Small intestine (tissue), 16 donors: ENCODE measurements at places on chromosomes 4 and X. TPM values are rescaled to one million over a fixed set of nuclear protein-coding genes. Genes with fewer than 3 reads are reported as not detected.
A peak's percentile ranks its signal among the peaks of the same experiment; 100 is the strongest.

GRCh38 chr4:139933104-139933503 lies 220.9 kb downstream of the MAML3 start:
- no peak for DNase-seq
- no peaks in the 10 kb centered on the region for H3K36me3 ChIP-seq
- no peak overlapping the region for H3K4me3 ChIP-seq
- no peaks in the 10 kb centered on the region for H3K4me1 ChIP-seq

GRCh38 chr4:129218897-129219296 lies 122.9 kb downstream of the C4orf33 start:
- no peaks in the 10 kb centered on the region for H3K4me1 ChIP-seq
- H3K27me3 ChIP-seq = no peaks in the 10 kb centered on the region
- no peak for DNase-seq
- H3K36me3 ChIP-seq = no peaks in the 10 kb centered on the region
- H3K27ac ChIP-seq = no peak overlapping the region
- no peak overlapping the region for H3K4me3 ChIP-seq

DNA sequence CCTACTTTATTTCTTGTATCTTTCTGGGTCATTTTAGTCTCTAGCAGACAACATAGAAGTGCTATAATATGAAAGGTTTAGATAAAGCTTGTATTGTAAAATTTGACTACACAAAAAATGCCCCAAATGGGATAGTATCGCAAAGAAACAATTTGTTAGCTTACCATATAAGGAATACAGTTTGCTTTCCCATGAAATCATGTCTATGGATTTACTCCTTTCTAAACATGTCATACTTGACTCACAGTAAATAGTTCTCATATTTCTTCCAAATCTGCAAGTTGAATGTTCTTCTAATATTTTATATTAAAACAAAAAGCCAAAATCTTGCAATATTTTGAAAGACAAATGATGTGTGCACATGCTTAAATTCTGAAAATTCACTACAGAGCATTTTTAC lies 103.9 kb downstream of the PPA2 start:
- H3K36me3 ChIP-seq = no peaks in the 10 kb centered on the region
- H3K4me1 ChIP-seq = peaks cover 2% of the 10 kb centered on the region
- H3K27me3 ChIP-seq = no peaks in the 10 kb centered on the region
- H3K4me3 ChIP-seq = no peak overlapping the region
- no peak for DNase-seq

DNA sequence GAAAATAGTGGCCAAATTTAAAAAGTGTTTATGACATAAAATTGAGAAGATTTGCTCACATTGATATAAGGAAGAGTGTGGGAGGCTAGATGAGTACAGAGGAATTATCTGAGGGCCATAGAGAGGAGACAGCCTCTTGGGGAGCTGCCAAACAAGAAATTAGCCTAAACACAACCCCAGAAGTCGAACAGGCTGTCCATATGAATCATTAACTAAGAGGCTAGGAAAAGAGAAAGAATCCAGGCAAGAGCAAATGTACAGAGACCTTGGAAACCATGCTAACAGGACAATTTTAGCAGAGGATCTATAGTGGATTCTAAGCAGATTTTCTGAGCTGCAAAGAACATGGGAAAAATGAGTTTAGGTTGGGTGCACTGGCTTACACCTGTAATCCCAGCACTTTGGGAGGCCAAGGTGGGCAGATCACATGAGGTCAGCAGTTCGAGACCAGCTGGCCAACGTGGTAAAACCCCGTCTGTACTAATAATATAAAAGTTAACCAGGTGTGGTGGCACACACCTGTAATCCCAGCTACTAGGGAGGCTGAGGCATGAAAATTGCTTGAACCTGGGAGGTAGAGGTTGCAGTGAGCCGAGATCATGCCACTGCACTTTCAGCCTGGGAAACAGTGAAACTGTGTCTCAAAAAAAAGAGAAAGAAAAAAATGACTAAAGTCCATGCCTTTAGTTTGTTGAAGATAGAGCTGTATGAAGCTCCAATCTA lies 76.1 kb downstream of the NWD2 start:
- H3K4me3 ChIP-seq = no peak overlapping the region
- H3K4me1 ChIP-seq = no peaks in the 10 kb centered on the region
- peak; percentile 8 for DNase-seq
- no peaks in the 10 kb centered on the region for H3K36me3 ChIP-seq
- H3K27ac ChIP-seq = no peak overlapping the region

DNA sequence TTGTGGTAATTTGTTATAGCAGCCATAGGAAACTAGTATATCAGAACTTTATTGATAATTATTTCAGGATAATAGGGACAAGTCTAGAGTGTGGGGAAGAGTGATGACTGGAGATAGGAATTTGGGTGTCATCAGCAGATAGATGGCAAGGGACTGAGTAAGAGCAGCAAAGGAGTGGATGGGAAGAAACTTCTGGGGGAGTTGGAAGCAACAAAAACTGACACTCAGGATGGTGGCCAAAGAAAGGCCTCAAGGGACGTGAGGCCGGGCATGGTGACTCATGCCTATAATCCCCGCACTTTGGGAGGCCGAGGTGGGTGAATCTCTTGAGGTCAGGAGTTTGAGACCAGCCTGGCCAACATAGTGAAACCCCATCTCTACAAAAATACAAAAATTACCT lies 9.1 kb upstream of the SLC25A5 start:
- no peak overlapping the region for H3K27ac ChIP-seq
- no peaks in the 10 kb centered on the region for H3K27me3 ChIP-seq
- H3K4me1 ChIP-seq = no peaks in the 10 kb centered on the region
- no peaks in the 10 kb centered on the region for H3K36me3 ChIP-seq
- no peak for DNase-seq
- no peak overlapping the region for H3K4me3 ChIP-seq

DNA sequence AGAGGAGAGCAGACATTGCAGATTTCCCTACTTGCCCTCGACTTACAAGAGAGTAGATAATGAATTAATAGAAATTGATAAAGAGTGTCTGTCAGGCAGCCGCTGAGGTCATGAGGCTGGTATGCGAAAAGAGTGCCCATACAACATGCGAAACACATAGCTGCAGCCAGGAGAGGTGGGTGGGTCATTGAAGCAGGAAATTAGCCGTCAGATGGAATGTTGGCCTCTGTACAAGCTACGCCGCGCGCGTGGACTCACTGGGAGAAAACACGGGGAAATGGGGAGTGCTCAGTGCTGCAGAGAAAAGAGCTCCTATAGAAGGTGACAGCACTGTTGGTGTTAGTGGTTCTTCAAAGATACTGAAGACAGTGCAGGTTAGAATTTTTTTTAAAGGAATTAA lies 125.1 kb downstream of the RAPGEF2 start:
- H3K4me3 ChIP-seq = peak overlapping the region; percentile 4
- peaks cover 24% of the 10 kb centered on the region for H3K4me1 ChIP-seq
- DNase-seq = peak; percentile 79
- H3K36me3 ChIP-seq = no peaks in the 10 kb centered on the region
- no peaks in the 10 kb centered on the region for H3K27me3 ChIP-seq

- H3K27ac ChIP-seq = no peak overlapping the region
- H3K27me3 ChIP-seq = no peaks in the 10 kb centered on the region
- H3K36me3 ChIP-seq = no peaks in the 10 kb centered on the region
- DNase-seq = peak; percentile 23
- no peaks in the 10 kb centered on the region for H3K4me1 ChIP-seq
Measured at GRCh38 chrX:114058988-114059418, 524.9 kb upstream of the HTR2C start.

GRCh38 chr4:25792876-25793275 lies 69.9 kb downstream of the SEL1L3 start:
- H3K27ac ChIP-seq = no peak overlapping the region
- DNase-seq = no peak
- H3K27me3 ChIP-seq = no peaks in the 10 kb centered on the region
- peaks cover 20% of the 10 kb centered on the region for H3K4me1 ChIP-seq

GRCh38 chrX:40083120-40083978 lies 14.4 kb downstream of the BCOR start:
- no peak overlapping the region for H3K27ac ChIP-seq
- H3K27me3 ChIP-seq = no peaks in the 10 kb centered on the region
- peaks cover 60% of the 10 kb centered on the region for H3K4me1 ChIP-seq
- no peak overlapping the region for H3K4me3 ChIP-seq
- DNase-seq = no peak

- H3K27ac ChIP-seq = no peak overlapping the region
- H3K4me1 ChIP-seq = no peaks in the 10 kb centered on the region
- H3K4me3 ChIP-seq = no peak overlapping the region
- DNase-seq = no peak
Measured at GRCh38 chrX:150081076-150081475, 142.8 kb upstream of the EOLA2 start.

The C1QTNF7 gene
- polyA plus RNA-seq = 1.8 TPM

The EVC2 gene
- 0.83 TPM for polyA plus RNA-seq

The SPIN4 gene
- polyA plus RNA-seq = 0.54 TPM

The MSANTD1 gene
- polyA plus RNA-seq = 0.27 TPM

The FNIP2 gene
- polyA plus RNA-seq = 3.5 TPM
